Inflammatory macrophage treated with lipopolysaccharide for 1 hour (primary cell): ENCODE measurements at places on chromosomes 16 and 17.

- peak; percentile 30 for DNase-seq
These were observed 407 bp downstream of the MCRIP1 start for GRCh38 chr17:81832608-81833159.

- no peak for DNase-seq
These were observed 23.6 kb upstream of the CBX2 start for GRCh38 chr17:79754370-79754769.

DNA sequence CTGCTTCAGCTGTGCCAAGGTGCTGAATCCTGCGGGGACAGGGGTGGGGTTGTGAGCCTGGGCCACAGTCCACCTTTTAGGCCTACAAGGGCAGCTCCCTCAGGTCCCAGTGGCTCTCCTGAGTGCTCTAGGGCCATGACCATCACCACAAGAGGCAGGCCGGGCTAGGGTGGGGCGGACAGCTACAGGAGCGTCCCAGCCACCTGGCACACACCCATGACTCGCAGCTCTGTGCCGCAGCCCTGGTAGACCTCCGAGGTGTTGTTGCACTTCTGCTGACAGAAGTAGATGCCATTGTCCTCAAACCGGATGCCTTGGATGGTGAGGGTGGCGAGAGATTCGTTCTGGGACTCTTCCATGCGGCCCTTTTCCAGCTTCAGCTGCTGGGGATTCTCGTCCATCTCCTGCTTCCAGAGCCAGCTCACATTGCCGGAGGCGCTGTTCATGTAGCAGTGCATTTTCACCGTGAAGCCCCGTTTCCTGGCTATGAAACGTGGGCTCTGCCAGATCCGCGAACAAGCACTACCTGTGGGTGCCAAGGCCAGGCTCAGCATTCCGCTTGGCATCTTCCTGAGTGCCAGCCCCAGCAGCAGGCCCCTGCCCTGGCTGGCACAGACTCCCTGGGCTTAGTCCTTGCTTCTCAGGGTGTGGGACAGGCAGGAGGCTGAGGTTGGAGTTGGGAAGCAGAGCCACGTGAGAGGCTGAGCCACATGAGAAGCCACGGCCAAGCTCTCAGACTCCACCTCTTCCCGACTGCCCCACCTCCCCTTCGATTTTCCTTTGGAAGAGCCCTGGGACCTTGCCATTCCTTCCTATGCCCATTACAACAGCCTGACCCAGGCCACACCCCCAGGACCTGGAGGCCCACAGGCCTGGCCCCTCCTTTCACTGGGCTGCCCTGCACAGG, 2.0 kb downstream of the CD79B start:
- DNase-seq = no peak

- peak; percentile 74 for DNase-seq
These were observed 48.7 kb upstream of the WSB1 start for GRCh38 chr17:27245230-27245696.

DNA sequence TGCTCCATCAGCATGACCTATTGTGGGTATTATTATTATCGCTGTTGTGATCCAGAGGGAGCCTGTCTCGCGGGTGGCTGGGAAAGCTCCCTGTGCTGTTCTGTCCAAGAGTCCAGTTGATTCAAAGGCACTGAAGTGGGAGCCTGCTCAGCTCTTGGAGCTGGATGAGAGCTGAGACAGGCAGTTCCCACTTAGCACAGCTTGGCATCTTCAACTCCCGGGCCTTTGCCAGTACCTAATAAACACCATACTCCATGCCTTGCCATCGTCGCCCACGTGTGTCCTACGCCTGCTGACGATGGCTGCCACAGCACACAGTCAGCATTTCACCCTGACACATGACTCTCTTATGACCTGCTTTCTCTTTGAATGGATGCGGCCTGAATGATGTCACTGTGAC, 32.6 kb downstream of the RTN4RL1 start:
- no peak for DNase-seq

GRCh38 chr16:47175152-47175551, 31.4 kb upstream of the NETO2 start:
- no peak for DNase-seq

GRCh38 chr17:55521186-55521585, 9.9 kb upstream of the SMIM36 start:
- DNase-seq = peak; percentile 78

DNA sequence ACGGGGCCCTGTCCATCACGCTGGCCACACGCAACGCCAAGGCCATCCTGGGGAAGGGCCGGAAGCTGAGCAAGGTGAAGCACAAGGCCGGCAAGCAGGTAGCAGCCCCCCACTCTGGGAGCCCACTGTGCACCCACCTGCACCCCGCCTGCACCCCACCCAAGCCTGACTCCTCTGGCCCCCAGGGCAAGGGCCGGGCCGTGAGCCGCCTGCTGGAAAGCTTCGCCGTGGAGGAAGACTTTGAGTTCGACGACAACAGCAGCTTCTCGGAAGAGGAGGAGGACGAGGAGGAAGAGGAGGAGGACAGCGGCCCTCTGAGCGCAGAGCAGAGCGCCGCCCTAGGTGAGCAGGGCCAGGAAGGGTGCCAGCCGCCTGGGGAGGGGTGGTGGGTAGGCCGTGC, 54.0 kb downstream of the ACTG1 start:
- DNase-seq = no peak

DNA sequence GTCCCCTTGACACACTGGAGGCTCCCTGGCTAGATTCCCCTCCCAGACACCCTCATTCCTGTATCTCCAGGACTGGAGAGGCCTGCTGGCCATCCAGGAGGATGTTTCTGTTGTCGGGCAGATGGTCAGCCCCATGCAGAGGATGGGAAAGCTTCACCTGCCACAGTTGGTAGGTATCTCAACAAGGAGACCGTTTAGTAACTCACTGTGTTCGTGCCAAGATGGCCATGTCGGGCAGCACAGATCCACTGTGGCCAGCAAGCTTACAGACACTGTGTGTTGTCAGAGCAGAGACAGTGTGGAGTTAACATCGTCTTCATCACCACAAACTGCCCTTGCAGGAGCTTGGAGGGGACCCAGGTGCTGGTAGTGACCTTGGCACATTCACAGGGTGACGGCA, 390.9 kb downstream of the SEC14L1 start:
- DNase-seq = no peak

DNA sequence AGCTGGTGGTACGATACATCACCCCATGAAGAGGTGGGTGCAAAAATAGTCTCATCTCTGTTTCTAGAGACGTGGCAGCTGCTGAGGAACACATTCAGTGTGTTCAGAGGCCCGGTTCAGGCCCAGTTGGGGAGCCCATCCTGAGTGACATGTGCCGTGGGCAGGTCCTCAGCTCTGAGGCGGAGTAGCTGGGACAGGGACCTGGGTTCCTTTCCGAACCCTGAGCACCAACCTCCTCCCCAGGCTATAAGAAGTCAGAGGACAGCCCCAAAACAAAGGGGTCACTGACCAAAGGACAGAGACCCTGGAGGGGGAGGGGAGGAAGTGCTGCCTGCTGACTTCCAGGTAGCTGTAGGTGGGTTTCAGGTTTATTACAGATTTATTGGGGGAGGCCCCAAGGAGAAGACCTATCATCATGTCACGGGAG, 5.1 kb downstream of the LDHD start:
- no peak for DNase-seq
